GM04504 (cell line): ENCODE measurements at places on chromosomes 2 and 18.

DNA sequence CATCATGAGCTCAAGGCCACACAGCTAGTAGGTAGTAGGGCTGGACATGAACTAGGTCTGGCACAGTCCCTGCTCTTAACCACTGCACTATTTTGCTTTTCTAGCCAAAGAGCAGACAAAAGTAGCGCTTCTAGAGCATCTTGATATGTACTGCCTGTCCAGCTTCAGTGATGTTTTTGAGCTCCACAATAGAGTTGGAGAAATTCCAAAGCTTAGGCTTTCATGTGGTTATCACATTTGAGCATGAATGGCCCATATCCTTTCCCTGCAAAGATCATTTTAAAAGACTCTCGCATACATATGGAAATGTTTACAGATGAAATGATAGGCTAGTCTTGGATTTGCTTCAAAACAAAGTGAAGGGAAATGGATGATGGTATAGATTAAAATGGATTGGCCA is 128.7 kb downstream of the MAP3K20 start:
- DNase-seq: no peak

GRCh38 chr18:55864281-55864680 is 276.3 kb upstream of the TCF4 start:
- no peak for DNase-seq

GRCh38 chr18:51044928-51045585 is 15.0 kb downstream of the SMAD4 start:
- DNase-seq: no peak

DNA sequence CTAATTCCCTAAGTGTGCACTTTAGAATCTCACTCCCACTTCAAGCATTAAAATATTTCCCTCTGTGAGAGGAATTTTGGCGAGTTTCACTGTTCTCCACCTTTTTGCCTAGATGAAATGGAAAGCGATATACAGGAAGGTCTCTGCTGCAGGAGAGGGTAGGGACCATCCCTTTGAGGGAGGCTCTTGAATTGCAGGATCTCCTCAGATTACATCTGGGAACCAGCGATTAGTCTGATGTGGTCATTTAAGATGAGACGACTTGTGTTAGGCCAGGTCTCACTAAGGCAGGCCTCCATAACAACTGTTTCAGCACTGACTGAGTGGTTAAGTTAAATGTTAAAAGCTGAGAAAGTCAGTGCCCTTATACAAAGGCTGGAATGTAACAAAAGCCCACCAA is 74.6 kb downstream of the ARL6IP6 start:
- DNase-seq: no peak

- no peak for DNase-seq
Observed at GRCh38 chr2:162337868-162338267, 6.1 kb upstream of the GCA start.

- DNase-seq: no peak
Observed at GRCh38 chr18:23883277-23883790, 131.2 kb upstream of the TTC39C start.

DNA sequence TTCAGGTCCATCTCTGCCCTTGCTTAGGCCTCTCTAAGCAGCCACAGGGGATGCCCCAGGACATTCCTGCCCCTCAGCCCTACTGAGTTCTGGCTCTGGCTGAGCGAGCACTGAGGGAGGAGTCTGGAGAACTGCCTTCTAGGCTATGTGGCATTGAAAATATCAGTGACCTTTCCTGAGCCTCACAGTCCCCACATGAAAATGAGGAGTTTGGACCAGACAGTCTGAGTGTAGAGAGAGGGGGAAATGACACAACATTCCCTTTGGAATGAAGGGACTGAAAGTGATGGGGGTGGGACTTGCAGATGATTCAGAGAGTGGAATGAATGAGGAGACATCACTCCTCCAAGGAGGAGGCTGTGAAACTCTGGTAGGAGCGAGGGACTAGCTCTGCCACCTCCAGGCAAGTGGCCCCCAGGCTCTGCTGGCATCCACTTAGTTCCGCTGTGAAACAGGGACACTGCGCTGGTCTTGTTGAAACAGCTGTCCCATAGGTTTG is 8.0 kb downstream of the TNS1 start:
- DNase-seq: peak; percentile 71

- DNase-seq: no peak
Observed at GRCh38 chr2:15911686-15912085, 28.7 kb upstream of the MYCN start.

GRCh38 chr2:41966920-41967319 is 80.9 kb upstream of the PKDCC start:
- peak; percentile 40 for DNase-seq

GRCh38 chr2:217475791-217476190 is 527.0 kb downstream of the TNS1 start:
- DNase-seq: no peak

GRCh38 chr2:181746844-181747243 is 66.5 kb upstream of the NEUROD1 start:
- DNase-seq: no peak

DNA sequence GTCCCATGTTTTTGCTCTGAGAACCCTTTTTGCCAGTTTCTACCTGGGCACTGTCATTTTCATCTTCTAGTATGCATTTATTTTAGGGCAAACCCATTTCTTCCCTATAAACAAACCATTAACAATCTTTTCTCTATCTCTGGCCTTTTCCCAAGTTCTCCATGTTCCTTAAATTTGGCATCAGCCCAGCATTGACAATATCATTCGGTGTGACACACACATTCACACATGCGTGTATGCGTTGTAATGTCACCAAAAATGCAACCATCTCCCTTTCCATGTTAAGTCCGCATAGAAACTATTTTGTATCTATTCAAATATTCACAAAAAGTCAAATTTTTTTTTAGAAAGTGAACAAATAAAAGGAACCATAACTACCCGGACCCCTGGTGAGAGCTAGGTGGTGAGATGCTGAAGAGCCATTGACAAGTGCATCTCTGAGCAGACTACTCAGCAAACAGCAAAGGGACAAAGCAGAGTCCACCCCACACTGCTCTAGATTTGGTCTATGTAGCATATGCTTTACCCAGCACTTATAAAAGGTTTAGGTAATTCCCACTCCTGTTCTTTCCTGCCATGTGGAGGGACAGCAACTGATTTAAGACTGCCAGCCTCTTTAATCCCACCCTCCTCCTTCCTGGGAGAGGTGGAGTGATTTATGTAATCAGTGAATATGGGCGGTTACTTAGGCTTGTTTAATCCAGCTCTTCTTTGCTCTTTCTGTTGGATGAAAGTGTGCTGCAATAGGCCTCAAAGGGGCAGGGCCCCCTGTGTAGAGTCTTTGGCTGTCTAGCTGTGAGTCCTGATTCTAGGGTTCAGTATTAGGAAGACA is 124.1 kb downstream of the METTL8 start:
- no peak for DNase-seq

- peak; percentile 67 for DNase-seq
Observed at GRCh38 chr18:40375837-40376236, 1579.2 kb upstream of the PIK3C3 start.

GRCh38 chr18:54358495-54359040 is 862 bp downstream of the C18orf54 start:
- DNase-seq: no peak

DNA sequence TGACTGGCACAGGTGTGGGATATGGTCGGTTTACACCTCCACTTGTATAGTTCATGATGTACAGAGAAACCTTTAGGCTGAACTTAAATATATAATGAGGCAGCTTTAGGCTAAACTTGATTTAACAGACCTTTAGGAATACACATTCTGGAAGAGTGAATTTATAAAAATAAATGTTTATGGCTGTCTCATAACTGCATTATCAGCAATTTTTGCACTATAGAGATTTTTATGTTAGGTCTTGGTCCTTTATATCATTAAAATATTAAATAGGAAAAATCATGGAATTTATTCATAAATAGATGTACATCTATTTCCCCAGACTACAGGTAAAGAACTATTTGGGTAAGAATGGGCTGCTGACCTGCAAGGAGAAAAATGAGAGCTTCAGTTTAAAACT is 19.8 kb downstream of the RAB27B start:
- DNase-seq: no peak

DNA sequence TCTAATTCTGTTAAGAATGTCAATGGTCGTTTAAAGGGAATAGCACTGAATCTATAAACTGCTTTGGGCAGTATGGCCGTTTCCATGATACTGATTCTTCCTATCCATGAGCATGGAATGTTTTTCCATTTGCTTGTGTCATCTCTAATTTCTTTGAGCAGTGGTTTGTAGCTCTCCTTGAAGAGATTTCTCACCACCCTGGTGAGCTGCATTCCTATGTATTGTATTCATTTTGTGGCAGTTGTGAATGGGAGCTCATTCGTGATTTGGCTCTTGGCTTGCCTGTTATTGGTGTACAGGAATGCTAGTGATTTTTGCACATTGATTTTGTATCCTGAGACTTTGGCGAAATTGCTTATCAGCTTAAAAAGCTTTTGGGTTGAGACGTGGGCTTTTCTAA is 38.3 kb upstream of the WDR75 start:
- DNase-seq: no peak

- DNase-seq: no peak
Observed at GRCh38 chr2:119222863-119223520, 642 bp upstream of the STEAP3 start.

DNA sequence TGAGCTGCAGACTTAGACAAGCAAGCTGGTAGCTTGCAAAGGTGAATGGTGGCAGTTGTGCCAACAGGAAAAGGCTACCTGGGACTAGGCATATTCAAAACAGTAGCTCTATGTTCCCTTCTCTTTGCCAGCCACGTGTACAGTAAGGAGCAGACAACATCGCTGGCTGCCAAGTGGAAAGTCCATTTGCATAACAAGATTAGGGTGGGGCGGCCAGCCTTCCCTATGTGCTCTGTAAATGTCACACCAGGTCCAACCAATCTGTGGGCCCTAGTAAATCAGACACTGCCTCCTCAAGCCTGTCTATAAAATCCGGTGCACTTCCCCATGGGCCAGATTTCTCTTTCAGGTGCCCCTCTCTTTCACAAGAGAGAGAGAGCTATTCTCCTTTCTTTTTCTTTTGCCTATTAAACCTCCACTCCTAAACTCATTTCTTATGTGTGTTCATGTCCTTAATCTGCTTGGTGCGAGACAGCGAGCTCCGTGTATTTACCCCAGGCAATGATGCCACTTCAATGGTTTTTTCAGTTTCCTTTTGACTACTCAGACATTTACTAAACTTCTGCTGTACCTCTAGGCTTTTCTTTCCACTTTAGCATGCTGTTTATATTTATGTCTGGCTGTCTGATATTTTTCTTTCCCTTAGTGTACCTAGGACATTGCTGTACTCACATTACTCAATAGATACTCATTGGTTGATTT is 297.4 kb upstream of the GCFC2 start:
- DNase-seq: no peak

- DNase-seq: no peak
Observed at GRCh38 chr2:85709401-85709811, 15.2 kb downstream of the GNLY start.

DNA sequence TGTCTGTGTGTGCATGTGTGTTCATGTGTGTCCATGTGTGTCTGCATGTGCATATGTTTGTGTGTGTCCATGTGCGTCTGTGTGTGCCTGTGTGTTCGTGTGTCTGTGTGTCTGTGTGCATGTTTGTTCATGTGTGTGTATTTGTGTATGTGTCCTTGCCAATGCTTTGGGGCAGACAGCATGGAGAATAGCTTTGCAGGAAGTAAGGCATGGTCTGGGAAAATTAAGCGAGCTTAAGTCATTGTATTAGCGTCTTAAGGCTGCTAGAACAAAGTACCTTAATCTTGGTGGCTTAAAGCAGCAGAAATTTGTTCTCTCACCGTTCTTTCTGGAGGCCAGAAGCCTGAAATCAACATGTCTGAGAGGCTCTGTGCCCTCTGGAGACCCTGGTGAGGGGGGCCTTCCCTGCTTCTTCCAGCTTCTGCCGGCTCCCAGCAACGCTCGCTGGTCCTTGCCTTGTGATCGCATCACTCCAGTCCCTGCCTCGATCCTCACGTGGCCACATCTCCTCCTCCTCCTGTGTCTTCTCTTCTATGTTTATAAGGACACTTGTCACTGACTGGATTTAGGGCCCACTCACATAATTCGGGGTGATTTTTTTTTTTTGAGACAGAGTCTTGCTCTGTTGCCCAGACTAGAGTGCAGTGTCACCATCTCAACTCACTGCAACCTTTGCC is 3.8 kb downstream of the NEU2 start:
- no peak for DNase-seq

DNA sequence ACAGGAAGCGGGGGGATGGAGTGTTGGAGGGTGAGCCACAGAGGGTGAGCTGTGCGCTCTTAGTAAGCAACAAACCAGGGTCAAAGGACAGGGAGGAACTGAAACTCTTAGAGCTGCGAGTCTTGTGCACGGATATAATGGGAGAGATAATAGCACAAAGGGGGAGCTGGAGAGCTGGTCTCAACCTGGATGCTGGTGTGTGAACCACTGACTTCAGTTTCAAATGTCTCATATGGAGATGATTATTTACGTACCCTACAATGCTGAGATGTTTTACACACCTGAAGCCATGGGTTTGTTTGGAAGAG is 35.9 kb downstream of the PTGR3 start:
- DNase-seq: no peak

DNA sequence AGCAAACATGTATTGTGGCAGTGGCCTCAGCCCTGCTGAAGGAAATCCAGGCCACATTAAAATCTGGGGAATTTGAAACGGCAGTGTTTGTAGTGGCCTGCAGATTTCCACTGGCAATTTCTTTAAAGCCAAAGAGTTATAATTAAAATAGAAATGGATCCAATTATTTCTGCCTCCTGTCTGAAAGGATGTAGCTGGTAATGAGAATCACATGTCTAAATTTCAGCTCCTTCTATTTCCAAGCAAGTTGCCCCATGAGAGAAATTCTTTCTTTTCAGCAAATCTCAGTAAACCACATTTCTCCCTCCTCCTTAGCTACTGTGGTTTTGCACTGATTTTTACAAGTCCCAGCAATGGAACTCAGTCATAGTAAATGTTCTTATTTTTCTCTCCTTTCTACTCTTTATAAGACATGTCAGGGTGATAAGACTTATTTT is 55.4 kb upstream of the ZNF396 start:
- DNase-seq: no peak

DNA sequence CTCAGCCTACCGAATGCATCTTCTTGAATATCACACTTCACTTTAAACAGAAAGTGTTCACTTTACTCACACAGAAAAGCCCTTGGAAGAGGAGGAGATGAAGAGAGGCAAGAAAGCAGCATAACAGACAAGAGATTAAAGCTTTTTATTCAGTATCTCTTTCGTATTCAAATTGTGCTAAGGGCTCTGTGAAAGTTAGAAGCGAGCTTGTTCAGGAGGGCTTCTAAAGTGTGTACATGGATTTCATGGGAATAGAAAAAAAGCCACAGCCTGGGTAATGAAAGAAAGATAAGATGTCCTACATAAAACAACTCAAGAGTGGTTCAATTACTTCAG is 531.9 kb downstream of the TMEM182 start:
- DNase-seq: no peak

DNA sequence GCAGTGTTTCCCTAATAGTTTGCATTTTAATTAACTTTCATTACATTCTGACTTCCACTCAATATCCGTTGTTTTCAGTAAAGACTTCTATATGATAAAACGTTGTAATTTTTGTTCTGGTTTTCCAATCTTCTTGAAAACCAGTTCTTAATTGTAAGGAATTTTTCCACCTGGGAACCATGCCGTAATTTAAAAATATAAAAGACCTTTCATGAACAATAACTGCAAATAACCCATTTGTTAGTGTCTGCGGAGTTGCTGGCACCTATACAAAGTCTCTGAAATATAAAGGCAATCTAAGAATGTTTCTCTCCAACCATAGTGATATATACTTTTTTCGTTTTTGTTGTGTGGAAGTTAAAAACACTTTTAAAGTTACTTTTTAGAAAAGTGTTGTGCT is 7.7 kb upstream of the SATB2 start:
- DNase-seq: no peak

GRCh38 chr2:86274265-86274917 is 63.0 kb downstream of the REEP1 start:
- peak; percentile 10 for DNase-seq

GRCh38 chr18:32668956-32669355 is 103.9 kb downstream of the KLHL14 start:
- DNase-seq: no peak
